ENCODE measurements at places on chromosomes 4 and X.

DNA sequence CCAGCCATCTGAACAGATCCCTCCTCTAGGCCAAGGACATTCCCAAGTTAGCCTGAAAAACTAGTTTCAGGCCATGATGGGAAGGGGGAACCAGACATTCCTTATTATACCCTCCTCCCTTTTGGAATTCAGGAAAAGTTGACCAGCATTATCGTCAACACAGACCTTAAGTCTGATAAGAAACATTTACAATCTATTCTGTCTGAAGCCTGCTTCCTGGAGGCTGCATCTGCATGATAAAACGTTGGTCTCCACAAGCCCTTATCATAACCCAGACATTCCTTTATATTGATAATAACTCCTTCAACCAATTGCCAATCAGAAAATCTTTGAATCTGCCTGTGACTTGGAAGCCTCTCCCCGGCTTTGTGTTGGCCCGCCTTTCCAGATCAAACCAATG, 44.3 kb downstream of the EFHC2 start:
- DNase-seq = no peak

DNA sequence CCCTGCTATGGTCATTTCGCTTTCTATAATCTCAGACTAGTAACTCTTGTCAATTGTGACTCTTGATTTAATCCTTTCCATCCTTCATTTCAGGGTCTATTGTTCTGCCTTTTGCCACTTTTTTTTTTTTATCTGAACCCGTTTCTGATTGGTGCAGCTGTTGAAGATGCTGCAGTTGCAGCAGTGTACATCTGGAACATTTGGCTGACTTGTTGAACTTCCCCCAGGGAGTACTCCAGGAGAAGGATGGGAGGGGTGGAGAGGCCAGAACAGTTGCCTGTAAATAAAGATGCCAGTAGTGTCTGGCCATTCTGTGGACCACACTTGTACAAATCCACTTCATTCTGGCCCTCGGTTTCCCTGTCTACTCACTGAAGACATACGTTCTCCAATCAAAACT, 1.0 kb upstream of the EDA start:
- DNase-seq = no peak

- DNase-seq = no peak
Measured at GRCh38 chr4:183873409-183874185, 31.5 kb upstream of the STOX2 start.

DNA sequence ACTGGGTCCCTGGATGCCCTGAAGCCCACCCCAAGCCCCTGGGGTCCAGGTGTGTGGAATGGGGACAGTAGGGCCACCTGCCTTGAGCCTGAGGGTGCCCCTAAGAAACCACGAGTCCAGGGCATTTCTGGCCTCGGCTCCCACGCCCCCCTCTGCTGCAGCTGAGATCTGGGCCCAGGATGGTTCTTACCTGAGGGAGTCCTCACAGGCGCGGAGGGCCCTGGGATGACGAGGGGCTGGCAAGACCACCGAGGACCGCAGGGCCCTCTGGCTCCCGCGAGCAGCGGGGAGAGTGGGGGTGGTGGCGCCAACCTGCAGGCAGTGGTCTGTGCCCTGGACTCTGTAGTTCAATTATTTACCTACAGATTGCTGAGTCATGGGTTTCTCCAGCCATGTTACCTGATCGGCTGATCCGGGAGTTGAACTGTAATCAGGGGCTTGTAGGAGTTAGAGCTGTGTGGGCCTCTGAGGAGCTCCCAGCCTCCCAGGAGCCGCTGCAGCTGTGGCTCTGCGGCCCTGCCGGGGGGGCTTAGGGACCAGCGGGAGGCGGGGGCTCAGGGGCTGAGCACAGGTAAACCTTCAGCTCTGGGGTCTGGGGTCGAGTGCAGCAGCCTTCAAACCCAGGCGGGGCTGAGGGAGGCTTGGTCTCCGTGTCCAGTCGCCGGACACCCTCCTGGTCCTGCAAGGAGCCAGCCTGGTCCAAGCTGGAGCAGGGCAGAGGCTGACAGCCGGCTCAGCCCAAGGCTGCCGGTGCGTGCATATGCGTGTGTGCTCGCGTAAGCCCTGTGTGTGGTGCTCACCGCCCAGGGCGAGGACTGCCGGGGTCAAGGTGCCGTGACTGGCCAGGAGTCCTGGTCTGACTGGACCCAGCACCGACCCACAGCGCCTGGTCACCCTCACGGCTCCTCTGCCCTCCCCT, at the start of gene SLC26A1:
TSS of gene SLC26A1 (minus strand) at position 294 of the 919 bp plus-strand sequence. CDS start 1,701 bp downstream, outside the sequence.
- DNase-seq = no peak

DNA sequence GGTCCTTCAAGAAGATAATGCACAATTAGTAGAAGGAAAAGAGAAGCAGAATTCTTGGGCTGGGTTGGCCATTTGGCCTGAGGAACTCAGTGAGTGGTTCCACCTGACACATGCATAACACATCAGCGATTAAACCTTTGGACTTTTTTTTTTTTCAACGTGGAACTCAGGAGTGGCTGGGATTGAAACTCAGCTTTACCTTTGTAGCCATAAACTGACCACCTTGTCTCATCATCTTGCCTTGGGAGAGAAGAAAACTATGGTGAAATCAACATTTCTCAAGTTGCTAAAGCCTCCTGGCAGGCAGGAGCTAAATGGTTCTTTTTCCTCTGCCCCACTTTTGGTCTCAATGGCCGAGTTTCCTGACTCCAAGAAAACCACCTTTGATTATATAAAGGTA, 16.3 kb downstream of the PTTG2 start:
- no peak for DNase-seq

DNA sequence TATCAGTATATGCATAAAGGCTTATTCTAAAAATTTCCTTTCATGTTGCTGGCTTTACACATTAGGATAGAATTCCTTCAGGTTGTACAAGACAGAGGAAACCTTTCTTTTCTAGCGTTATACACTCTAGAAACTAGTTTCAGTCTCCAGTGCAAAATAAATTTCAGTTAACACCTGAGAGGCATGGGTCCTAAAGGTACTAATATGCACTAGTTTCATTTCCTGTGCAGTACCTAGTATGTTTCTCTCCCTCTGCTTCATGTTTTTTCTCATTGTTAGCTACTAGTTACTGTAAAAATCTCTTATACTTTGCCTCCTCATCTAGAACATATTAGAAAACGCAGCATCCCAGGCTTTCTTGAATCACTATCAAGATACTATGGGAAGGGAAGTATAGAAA, 54.0 kb downstream of the SNX25 start:
- no peak for DNase-seq

All from stimulated activated CD4-positive, alpha-beta T cell treated with anti-CD3 and anti-CD28 coated beads, Interleukin-15, amount 100 ng/mL, for 1 hour (primary cell).